ENCODE measurements at places on chromosomes 5 and 9. TPM values are rescaled to one million over a fixed set of nuclear protein-coding genes. Genes with fewer than 3 reads are reported as not detected.

CTXN3 gene
- total RNA-seq, result not detected

NR2F1-AS1 gene
- 10.6 TPM for total RNA-seq

DNA sequence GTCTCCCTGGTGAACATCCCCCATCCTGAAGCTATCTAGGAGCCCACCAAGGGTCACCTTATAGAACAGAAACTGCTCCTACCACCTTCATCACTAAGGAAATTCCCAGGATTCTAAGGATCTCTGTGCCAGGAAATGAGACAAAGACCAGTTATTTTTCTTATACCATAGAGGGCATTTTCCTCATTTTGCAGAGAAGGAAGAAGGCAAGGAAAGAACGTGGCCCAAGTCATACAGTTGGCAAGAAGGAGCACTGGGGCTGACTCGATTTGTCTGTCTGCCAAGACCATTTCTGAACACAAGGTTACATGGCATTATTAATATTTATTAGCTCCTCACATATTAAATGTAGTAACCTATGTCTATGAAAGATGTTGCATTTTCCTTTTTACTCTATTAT lies 49.6 kb upstream of the TNFSF15 start:
- no peaks in the 10 kb centered on the region for H3K36me3 ChIP-seq
- H3K27ac ChIP-seq, result no peak overlapping the region
- H3K4me1 ChIP-seq, result peaks cover 3% of the 10 kb centered on the region
- no peak overlapping the region for H3K4me3 ChIP-seq
- DNase-seq, result no peak

- no peaks in the 10 kb centered on the region for H3K27me3 ChIP-seq
- H3K36me3 ChIP-seq, result peaks cover 13% of the 10 kb centered on the region
- H3K27ac ChIP-seq, result no peak overlapping the region
- peaks cover 8% of the 10 kb centered on the region for H3K4me1 ChIP-seq
- no peak for DNase-seq
- no peak overlapping the region for H3K4me3 ChIP-seq
These were observed 40.5 kb downstream of the CCNJL start for GRCh38 chr5:160271836-160272235.

DNA sequence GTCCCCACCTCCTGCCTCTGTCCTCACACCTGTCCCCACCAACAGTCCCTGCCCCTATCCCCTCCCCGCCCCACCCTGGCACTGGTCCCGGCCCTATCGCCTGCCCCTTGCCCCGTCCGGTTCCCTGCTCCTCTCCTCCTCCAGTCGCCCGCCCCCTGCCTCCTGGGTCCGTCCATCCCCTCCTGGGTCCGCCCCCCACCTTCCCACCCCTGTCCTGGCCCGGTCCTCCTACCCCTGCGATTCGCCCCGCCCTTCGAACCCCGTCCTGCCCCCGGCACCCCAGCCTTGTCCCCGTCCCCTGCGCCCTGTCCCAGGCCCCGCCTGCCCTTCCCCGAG lies 372 bp downstream of the EDF1 start:
- no peak for DNase-seq
- peak overlapping the region; percentile 82 for H3K4me3 ChIP-seq
- H3K4me1 ChIP-seq, result peaks cover 3% of the 10 kb centered on the region
- H3K36me3 ChIP-seq, result peaks cover 15% of the 10 kb centered on the region
- H3K27me3 ChIP-seq, result no peaks in the 10 kb centered on the region

DNA sequence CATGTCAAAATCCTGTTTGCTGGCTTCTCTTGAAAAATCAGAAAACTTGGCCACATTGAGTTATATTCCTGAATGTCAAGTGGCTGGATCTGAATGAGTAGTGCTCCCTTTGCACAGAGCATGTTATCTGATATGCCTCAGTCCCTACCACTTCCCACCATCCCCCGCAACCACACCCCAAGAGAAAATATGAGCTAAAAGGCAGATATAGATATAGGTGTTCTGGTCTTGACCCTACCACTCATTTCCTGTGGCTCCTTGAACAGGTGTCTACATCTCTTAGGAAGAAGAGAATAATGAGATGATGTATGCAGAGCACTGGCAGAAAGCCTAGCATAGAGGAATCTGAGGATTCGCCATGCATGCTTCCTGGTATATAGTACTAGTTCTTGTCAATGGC lies 6.6 kb upstream of the CYSTM1 start:
- no peak for DNase-seq
- H3K4me1 ChIP-seq, result peaks cover 5% of the 10 kb centered on the region
- no peak overlapping the region for H3K4me3 ChIP-seq

GRCh38 chr5:142391058-142391845 lies 66.4 kb upstream of the SPRY4 start:
- H3K27ac ChIP-seq, result peak overlapping the region; percentile 55
- peaks cover 30% of the 10 kb centered on the region for H3K4me1 ChIP-seq
- H3K27me3 ChIP-seq, result peaks cover 8% of the 10 kb centered on the region
- DNase-seq, result no peak

Data from progenitor cell of endocrine pancreas (in vitro differentiated cells).